ENCODE measurements at places on chromosomes 4 and X.
A peak's percentile ranks its signal among the peaks of the same experiment; 100 is the strongest.

DNA sequence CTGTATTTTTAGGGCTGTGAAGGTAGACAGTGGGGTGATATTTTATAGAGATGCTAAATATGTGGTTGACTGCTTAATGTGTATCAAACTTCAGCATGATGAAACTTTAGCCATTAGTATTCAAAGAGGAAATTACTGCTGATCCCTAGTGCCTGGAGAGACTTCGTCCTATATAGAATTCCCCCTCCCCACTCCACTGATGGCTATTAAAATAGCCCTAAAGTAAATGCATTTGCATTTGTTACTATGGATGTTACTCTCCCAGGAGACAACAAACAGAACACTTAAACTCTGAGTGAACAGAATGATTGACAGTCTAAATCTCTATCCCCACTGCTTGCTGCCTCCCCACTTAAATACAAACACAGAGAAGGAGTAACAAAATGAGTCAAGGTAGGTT, 39.1 kb downstream of the ADGRL3 start:
- H3K27ac ChIP-seq: no peak overlapping the region
- DNase-seq: no peak
- no peaks in the 10 kb centered on the region for H3K4me1 ChIP-seq
- no peaks in the 10 kb centered on the region for H3K36me3 ChIP-seq

GRCh38 chrX:84188320-84188834, 378 bp upstream of the RPS6KA6 start:
- no peaks in the 10 kb centered on the region for H3K27me3 ChIP-seq
- no peaks in the 10 kb centered on the region for H3K4me1 ChIP-seq
- H3K4me3 ChIP-seq: peak overlapping the region; percentile 76
- H3K36me3 ChIP-seq: no peaks in the 10 kb centered on the region

DNA sequence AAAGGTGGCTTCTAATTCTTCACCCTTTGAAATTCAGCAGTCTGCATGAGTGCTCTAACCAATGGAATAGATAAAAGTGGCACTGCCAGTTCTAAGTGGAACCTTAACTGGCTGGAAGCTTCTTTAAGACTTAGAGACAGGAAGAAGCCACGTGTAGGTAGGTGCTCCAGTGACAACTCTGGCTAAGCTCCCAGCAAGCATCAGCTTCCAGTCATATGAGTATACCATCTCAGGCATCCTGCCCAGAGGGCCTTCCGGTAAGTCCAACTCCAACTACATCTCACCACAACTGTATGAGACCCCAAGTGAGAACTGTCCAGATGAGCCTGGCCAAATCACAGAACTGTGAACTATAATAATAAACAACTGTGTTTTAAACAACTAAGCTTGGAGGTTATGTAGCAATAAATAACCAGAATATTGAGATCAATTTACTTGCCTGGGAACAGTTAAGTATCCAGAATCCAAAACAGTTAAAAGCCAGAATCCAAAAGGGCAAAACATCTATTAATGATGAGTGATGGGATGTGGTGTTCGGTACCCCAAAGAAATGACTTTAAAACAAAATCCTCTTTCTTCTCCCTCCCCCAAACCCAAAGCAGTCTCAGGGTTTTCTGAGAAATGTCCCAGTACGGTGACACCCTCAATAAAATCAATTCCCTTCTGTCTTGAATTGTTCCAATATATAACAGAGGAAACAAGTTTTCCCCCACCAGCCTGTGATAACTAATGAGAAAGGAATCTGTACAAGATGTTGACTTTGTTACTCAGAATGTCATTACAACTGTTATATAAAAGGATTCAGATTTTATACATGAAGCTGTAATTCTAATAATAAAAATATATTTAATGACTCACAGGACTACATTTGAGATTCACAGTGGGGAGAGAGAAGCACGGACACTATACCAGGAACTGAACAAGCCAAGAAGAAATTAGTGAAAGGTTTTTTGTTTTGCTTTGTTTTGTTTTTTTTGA, 4.2 kb downstream of the TSPAN5 start:
- H3K4me1 ChIP-seq: peaks cover 8% of the 10 kb centered on the region
- H3K4me3 ChIP-seq: no peak overlapping the region
- peaks cover 25% of the 10 kb centered on the region for H3K27me3 ChIP-seq
- no peak for DNase-seq
- no peak overlapping the region for H3K27ac ChIP-seq
- no peaks in the 10 kb centered on the region for H3K36me3 ChIP-seq

- H3K27ac ChIP-seq: no peak overlapping the region
- H3K4me3 ChIP-seq: no peak overlapping the region
- no peaks in the 10 kb centered on the region for H3K36me3 ChIP-seq
Observed at GRCh38 chr4:175906384-175906783, 94.3 kb upstream of the GPM6A start.

- no peaks in the 10 kb centered on the region for H3K27me3 ChIP-seq
- H3K4me3 ChIP-seq: no peak overlapping the region
- no peaks in the 10 kb centered on the region for H3K4me1 ChIP-seq
- no peak for DNase-seq
Observed at GRCh38 chr4:128848461-128848860, 39.0 kb downstream of the JADE1 start.

- H3K4me1 ChIP-seq: no peaks in the 10 kb centered on the region
- no peaks in the 10 kb centered on the region for H3K36me3 ChIP-seq
- no peak for DNase-seq
- no peaks in the 10 kb centered on the region for H3K27me3 ChIP-seq
- H3K27ac ChIP-seq: no peak overlapping the region
- H3K4me3 ChIP-seq: no peak overlapping the region
Observed at GRCh38 chrX:26783512-26784225, 567.7 kb downstream of the MAGEB5 start.

All from large intestine (tissue), 12 donors.